ENCODE measurements at places on chromosomes 3 and 15.

- DNase-seq, result no peak
Measured at GRCh38 chr15:83794209-83794608, 140.3 kb downstream of the ADAMTSL3 start.

DNA sequence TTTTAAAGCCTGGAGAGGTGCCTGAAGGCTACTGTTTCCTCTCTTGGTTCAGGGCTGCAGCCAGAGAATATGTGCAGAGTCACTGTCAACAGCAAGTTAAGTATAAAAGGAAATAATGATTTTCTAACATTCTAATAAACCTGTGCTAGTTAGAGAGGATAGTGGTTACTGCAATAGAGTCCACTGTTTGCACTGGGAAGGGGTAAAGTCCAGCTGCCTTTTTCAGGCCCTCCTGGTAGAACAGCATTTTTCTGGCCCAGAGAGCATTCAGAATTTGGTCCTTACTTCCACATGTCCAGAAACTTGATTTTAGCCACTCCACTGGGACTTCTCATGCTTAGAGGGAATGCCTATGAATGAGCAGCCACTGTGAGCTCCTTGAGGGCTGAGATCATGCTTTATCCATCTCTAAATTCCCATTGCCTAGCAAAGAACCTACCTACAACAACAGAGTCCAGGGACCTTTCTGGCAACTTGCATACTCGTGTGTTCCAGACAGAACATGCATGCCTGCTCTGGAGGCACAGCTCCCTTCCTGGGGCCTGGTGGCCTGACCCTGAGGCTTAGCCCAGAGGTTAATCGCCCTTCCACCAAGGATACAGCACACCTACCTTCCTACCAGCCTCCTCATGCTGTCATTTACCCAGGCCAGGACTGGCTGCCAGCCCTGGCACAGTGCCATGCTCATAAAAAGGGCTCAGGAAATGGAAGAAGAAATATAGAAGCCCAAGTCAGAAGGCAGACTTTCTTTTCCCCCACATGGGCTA, 50.3 kb upstream of the ATP13A3 start:
- DNase-seq, result no peak

GRCh38 chr3:66425032-66425431, 75.8 kb downstream of the LRIG1 start:
- DNase-seq, result no peak

DNA sequence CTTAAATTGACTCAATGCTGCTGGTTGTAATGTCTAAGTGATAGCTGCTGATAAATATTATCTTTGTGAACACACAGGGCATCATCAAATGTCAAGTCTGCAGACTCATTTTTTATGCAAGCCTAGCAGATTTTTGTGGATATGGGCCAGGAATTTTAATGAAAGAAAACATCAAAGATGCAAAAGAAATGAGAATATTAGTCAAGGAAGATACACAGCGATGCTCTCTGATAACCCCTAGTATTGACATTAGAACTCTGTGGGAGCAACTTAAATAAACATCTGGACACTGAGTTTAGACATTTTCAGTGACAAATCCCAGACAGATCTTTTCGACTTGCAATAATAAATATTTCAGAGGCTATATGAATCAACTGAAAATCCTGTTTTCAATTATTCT, 28.3 kb downstream of the POLR2M start:
- no peak for DNase-seq

GRCh38 chr15:71743861-71744382, 66.4 kb upstream of the NR2E3 start:
- DNase-seq, result peak; percentile 50

DNA sequence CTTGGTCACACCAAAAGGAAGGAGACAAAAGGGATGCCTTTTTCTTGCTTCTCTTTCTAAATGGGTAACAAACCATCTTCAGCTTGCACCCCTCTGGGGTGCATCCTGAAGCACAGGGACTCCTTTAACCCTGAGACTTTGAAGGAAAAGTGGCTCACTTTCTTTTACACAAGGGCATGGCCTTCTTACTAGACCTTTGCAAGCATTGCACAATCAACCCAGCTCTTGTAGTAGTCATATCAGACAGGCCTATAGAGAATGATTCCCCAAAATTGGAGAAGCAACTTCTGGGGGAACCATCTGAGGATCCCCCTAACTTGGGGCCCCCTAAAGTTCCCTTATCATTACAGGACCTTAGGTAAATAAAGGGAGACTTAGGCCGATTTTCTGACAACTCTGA, 56.1 kb upstream of the GK5 start:
- DNase-seq, result no peak

- DNase-seq, result peak; percentile 82
Measured at GRCh38 chr15:88904624-88905327, 8.4 kb downstream of the MFGE8 start.

DNA sequence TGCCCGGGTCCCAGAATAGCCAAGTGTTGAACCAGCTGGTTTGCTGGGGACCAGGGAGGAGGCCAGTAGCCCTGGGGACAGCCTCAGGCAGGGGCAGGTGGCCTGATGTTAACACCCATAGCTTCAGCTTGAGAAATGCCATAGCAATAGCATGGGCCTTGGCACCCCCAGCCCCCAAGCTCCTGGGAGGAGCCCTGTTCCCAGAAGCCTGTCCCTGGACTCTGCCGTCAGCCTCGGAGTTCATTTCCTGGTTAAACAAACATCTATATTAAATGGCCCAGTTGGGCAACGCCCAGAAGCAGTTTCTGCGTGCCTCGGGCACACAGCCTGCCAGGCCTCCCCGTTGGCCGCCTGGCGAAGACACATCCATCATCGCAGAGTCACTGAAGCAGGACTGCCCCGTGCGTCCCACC, 58.2 kb downstream of the FGD5 start:
- DNase-seq, result no peak

DNA sequence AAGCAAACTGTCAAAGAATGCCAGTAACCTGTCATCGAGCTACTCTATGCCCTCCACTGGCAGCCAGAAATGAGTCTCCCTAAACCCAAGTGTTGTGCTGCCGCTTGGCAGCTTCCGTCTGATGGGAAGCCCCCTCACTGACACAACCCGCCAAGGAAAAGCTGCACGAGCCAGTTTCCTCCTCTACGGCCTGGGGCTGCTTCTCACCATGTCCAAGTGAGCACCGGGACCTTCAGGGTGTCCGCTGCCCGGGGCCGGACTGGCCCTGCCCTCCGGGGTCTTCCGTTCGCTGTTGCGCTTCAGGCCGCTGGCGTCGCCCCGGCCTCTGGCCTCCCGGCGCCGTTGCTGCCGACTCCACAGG, 490 bp downstream of the TOMM70 start:
- DNase-seq, result peak; percentile 1

DNA sequence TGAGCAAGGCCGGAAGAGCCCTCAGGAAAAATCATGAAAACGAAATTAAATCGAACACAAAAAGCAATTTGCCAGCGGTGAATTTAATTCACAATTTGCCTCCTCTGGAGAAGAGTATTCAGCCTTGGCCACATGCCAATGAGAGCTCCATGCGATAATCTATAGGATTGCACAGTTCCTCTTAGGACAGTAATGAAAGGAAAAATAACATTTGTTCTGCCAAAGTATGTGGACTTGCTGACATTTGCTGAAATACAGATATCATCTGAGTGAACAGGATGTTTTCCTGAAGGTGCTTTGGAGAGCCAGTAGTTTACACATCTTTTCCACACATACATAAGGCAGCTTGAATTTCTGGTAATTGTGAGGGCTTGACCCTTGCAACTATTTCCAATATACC, 188.6 kb upstream of the PDZRN3 start:
- no peak for DNase-seq

- DNase-seq, result no peak
Measured at GRCh38 chr3:191372122-191372521, 41.8 kb upstream of the UTS2B start.

DNA sequence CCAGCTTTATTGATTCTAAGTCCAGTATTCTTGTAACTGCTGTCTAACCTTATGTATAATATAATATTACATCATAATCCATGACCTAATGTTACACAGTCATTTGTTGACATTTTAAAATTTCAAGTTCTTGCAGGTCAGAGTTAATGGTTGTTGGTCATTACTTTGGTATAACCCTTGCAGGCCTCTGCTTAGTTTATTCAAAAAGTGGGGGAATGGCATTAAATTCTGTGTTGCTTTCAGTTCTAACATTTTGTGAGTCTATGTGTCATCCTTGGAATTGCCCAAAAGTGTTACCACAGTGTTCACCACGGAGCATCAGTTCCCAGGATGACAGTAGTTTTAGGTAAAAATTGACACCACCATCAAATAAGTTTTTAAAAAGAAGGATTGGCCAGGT, 174.8 kb upstream of the BCL6 start:
- no peak for DNase-seq

- DNase-seq, result no peak
Measured at GRCh38 chr15:82043796-82044372, 1.9 kb downstream of the MEX3B start.

- no peak for DNase-seq
Measured at GRCh38 chr3:23810343-23811184, 4.8 kb downstream of the UBE2E1 start.

GRCh38 chr3:356952-357351, 160.4 kb downstream of the CHL1 start:
- no peak for DNase-seq

GRCh38 chr3:65181391-65181871, 493.6 kb upstream of the ADAMTS9 start:
- no peak for DNase-seq

DNA sequence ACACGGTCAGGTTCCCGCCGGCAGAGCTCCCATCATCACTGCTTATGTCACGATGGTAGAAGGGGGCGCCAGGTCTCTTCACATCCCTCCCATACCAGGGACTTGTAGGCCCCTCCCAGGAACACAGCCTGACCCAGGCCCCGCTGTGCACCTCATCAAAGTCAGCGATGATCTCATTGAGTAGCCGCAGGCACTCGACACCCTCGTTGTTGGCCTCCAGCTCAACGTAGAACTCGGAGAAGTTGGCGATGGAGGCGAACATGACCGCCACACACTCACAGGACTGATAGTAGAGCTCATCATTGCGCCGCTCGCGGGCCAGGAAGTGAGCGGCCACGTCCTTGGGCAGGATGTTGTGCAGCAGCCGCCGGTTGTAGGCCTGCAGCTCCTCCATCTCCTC, 89.2 kb downstream of the SEC22A start:
- no peak for DNase-seq

DNA sequence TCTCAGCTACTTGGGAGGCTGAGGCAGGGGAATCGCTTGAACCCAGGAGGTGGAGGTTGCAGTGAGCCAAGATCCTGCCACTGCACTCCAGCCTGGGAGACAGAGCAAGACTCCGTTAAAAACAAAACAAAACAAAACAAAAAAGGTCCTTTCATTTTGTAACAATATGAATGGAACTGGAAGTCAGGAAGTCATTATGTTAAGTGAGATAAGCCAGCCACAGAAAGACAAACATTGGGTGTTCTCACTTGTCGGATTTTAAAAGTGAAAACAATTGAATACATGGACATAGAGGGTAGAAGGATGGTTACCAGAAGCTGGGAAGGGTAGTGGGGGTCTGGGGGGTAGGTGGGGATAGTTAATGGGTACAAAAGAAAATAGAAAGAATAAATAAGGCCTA, 12.5 kb upstream of the B3GALNT1 start:
- no peak for DNase-seq

DNA sequence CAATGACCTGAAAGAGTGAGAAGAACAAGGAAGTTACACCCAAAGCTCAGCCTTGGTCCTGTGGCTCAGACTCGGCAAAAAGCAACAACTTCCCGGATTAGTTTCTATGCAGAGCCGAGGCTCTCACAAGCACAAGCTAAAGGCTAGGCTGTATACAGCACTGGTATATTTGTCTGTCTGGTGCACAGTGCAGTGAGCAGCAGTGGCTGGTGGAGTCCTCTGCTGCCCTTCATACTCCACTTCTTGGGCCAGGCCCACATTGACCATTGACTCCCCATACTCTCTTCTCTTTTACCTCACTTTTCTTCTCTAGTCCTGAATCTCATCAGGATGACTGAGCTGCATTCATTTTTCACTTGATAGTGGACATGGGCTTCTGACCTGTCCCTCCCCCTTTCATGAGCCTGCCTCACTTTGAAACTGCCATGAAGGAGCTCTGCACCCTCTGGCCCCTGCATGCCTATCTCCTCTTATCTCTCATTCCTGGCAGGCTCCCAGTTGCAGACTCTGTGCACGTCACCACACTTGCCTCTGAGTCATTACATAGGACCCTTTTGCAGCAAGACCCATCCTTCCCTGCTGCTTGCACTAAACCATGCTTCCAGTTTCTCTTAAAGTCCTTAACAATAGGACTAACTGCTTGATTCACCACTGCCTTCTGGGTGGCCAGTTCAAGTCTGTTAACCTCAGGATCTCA, 379.3 kb downstream of the NTRK3 start:
- DNase-seq, result no peak

DNA sequence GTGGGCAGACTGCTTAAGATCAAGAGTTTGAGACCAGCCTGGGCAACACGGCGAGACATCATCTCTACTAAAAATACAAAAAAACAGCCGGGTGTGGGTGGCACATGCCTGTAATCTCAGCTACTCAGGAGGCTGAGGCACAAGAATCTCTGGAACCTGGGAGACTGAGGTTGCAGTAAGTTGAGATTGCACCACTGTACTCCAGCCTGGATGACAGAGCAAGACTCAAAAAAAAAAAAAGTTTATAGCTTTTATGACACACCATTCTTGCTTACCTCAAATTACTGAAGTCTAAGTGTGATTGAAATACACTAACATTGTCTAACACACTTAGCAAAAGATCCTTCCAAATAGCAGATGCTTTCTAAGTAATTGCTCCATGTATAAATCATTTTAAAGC, 207.6 kb downstream of the STAG1 start:
- DNase-seq, result no peak

- DNase-seq, result no peak
Measured at GRCh38 chr3:184582646-184583577, 21.3 kb downstream of the EPHB3 start.

GRCh38 chr3:108389372-108389771, 93.0 kb downstream of the HHLA2 start:
- no peak for DNase-seq

DNA sequence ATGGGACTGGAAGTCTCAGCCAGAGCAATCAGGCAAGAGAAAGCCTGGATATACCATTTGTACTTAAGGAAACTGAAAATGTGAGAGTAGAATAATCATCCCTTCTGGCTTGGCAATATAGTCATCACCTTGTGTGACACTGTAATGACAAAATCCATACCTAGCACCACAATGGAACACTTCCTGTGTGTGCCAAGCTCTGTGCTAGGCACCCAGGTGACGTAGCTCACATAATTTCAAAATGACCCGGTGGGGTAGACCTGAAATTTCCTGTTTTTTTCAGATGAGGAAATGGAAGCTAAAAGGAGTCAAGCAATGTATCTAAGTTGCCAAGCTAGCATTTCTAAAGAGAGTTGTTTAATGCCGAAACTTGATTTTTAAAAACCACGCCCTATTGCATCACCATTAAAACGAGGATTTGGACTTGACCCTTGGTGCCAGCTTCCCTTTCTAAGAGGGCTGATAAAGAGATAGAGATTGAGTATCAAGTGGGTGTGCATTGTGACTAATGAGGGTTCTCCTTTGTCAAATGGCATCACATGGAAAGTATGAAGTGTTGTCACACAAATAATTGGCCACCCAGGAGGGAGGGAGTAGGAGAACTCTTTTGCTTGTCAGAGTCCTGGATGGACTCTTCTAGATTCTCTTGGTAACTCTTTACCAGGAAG, 141.3 kb upstream of the PDZRN3 start:
- no peak for DNase-seq
